ENCODE measurements at places on chromosomes 6 and 20.

GRCh38 chr20:37291724-37292126 is 2.3 kb downstream of the MANBAL start:
- no peak for DNase-seq

- peak; percentile 13 for DNase-seq
Observed at GRCh38 chr6:113329942-113330635, 527.1 kb upstream of the MARCKS start.

- DNase-seq = peak; percentile 79
Observed at GRCh38 chr6:158213925-158214674, 46.0 kb downstream of the GTF2H5 start.

DNA sequence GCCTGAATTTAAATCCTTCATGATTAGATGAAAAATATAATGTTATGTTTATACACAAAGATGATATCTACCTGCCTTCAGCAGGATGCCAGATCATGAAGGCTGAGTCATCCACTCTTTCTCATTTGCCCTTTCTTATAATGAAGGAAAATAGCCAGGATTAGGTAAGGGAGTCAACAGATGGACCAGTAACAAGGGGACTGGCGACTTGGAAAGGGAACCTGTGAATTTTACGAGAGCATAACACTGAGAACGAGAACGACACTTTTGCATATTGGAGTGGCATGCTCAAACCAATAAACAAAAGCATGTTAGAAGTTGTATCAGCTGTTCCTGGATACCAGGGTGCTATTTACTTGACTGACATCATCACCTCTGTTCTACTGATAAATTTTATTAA is 154.0 kb downstream of the LAMP5 start:
- no peak for DNase-seq

DNA sequence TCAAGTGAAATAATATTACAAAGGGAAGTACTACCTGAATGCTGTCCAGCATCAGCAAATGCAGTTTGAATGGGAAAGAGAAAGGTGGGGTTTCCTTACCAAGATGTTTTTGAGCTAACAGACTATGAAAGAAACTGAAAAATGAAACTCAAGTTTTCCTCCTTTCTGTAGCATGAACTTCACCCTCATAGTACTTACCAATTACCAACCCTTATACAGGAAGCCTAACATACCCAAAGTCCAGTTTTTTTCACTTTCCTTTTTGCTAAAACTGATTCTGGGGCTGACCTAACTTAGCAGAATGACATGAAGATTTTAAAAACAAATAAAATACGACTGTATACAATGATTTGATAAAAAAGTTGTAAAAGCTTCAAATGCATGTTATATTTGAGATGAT is 5.2 kb downstream of the ZNFX1 start:
- no peak for DNase-seq

GRCh38 chr6:125950293-125950692 is 6.3 kb upstream of the HINT3 start:
- no peak for DNase-seq

DNA sequence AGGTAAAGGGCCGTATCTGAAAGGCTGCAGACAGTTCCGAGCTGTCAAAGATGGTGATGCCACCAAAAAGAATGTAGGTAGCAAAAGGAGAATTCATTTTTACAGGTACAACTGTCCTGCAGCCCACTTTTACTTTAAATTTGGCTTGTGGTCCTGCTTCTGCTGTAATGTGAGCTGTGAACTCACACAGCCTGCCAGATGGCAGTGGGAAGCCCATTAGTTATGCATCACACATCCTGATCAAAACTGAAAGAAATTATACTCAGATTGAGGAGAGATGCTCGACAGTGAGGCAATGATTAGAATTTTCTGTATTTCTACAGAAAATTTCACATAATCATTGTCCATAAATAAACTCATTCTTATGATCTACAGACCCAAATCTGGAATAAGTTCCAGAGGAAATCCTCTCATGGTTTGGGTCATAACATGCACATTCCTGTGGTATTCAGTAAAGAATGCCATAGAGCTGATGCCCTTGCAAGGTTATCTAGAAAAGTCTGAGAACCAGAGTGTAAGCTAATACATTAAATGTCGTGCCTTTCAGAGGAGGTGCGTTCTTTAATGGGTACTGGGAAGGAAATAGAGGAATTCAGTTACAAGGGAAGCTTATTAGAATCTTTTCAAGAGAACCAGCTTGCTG is 23.9 kb upstream of the E2F3 start:
- DNase-seq = peak; percentile 3

GRCh38 chr6:143695969-143696663 is 18.4 kb downstream of the PHACTR2 start:
- DNase-seq = no peak

GRCh38 chr20:57043091-57043490 is 223.3 kb downstream of the BMP7 start:
- DNase-seq = no peak

- DNase-seq = no peak
Observed at GRCh38 chr20:1595333-1595732, 24.5 kb downstream of the SIRPB1 start.
